ENCODE measurements at places on chromosomes 5 and 9.

GRCh38 chr5:55540024-55540423 is 5.3 kb upstream of the PLPP1 start:
- DNase-seq: peak; percentile 70

GRCh38 chr5:138369261-138369660 is 16.8 kb downstream of the KDM3B start:
- DNase-seq: no peak

DNA sequence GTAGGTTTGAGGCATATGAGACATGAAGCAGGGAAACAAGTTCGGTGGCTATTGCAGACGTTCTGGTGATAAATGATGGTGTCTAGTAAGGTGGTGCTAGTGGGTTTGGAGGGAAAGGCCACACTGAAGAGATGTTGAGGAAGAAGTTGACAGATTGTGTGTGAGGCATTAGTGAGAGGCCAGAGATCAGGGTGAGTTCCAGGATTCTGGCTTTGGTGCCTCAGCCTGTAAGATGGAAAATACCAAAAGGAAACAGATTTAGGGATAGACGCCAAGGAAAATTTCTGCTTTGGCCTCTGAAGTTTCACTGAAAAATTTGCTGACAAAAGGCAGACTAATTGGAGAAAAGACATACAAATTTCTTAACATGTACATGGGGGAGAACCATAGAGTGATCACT is 6.4 kb upstream of the PAIP1 start:
- no peak for DNase-seq

- DNase-seq: no peak
These were observed 372.1 kb downstream of the DTWD2 start for GRCh38 chr5:118616281-118616680.

GRCh38 chr9:87445646-87446045 is 52.0 kb upstream of the DAPK1 start:
- DNase-seq: peak; percentile 10

DNA sequence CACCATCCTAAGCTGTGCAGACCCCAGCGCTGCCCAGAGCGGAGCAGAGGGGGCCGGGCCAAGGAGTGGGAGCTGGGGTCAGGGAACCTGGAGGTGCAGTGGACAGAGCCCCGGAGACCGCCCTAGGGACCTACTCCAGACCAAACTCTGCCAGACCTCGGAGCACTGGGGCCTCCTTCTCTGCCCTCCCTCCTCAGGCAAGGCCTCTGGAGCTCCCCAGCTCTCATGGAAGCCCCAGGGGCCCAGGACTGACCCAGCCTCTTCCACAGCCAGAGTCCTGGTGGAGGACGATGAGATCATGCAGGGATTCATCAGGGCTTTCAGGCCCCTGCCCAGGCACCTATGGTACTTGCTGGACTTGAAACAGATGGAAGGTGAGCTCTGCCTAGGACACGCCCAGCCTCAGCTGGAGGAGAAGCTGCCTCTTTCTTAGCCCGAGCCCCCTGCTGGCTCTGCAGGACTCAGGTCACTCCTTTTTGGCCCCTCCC is 3.6 kb downstream of the PAEP start:
- no peak for DNase-seq

DNA sequence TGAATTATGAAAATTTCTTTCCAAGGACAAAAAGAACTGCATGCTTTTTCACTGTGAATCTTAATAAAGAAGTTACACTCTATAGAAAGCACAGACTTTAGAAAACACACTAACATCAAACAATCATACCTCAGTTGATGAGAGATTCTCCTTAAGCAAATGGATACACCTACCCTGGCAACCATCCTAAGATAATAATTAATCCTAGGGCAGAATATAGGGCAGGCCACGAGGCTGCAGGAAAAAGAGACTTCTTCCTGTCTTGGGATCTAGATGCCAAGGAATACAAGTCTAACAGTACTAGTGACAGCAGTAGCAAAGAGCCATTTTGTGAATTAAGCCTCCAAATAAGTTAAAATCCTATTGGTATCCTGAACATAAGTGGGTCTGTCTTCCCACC is 395.4 kb downstream of the EFNA5 start:
- DNase-seq: no peak

All from epithelial cell of esophagus (primary cell).